ENCODE measurements at places on chromosomes 16 and 17. TPM values are rescaled to one million over a fixed set of nuclear protein-coding genes. Genes with fewer than 3 reads are reported as not detected.

DHRS7C gene
- not detected for total RNA-seq

SLC2A4 gene
- not detected for total RNA-seq

TOB1 gene
- total RNA-seq: 6.7 TPM

KIAA0513 gene
- total RNA-seq: 7.6 TPM

PRM2 gene
- not detected for total RNA-seq

CCDC154 gene
- not detected for total RNA-seq

CTRB2 gene
- total RNA-seq: not detected

GLIS2 gene
- 2.9 TPM for total RNA-seq

TM4SF5 gene
- total RNA-seq: not detected

KIF2B gene
- total RNA-seq: not detected

CD300LB gene
- not detected for total RNA-seq

UBN1 gene
- total RNA-seq: 18.1 TPM

ETV4 gene
- total RNA-seq: 2.1 TPM

C1QTNF1 gene
- 12.2 TPM for total RNA-seq

TPPP3 gene
- total RNA-seq: not detected

TNP2 gene
- total RNA-seq: not detected

CRHR1 gene
- not detected for total RNA-seq

SGSM2 gene
- total RNA-seq: 29.2 TPM

SULT1A2 gene
- not detected for total RNA-seq

ABCA3 gene
- 2.1 TPM for total RNA-seq

GPRC5C gene
- 0.25 TPM for total RNA-seq

MGRN1 gene
- 26.4 TPM for total RNA-seq

KLHL10 gene
- 2.3 TPM for total RNA-seq

KRTAP2-2 gene
- not detected for total RNA-seq

SYCE1L gene
- total RNA-seq: not detected

EME2 gene
- total RNA-seq: 12.3 TPM

KRT16 gene
- total RNA-seq: 0.38 TPM

RHBDL1 gene
- 0.89 TPM for total RNA-seq

STH gene
- total RNA-seq: not detected
